ENCODE measurements at places on chromosomes 13 and 19.

DNA sequence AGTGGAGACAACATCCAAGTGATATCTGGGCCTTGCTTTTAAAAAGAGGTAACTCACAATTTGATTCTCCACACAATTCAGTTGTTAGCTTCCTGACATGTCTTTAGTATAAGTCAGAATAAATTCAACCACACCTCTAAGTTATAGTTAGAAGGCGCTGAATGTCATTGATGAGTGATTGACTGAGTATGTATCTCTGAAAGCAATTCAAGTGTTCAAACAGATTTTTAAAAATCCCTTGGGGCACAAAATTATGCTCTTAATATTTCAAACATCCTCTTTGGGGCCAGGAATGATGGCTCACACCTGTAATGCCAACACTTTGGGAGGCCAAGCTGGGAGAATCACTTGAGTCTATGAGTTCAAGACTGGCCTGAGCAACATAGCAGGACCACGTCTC lies 137.0 kb upstream of the PRR20A start:
- DNase-seq = no peak
- no peaks in the 10 kb centered on the region for H3K27me3 ChIP-seq
- no peak overlapping the region for H3K4me3 ChIP-seq
- H3K4me1 ChIP-seq = no peaks in the 10 kb centered on the region

DNA sequence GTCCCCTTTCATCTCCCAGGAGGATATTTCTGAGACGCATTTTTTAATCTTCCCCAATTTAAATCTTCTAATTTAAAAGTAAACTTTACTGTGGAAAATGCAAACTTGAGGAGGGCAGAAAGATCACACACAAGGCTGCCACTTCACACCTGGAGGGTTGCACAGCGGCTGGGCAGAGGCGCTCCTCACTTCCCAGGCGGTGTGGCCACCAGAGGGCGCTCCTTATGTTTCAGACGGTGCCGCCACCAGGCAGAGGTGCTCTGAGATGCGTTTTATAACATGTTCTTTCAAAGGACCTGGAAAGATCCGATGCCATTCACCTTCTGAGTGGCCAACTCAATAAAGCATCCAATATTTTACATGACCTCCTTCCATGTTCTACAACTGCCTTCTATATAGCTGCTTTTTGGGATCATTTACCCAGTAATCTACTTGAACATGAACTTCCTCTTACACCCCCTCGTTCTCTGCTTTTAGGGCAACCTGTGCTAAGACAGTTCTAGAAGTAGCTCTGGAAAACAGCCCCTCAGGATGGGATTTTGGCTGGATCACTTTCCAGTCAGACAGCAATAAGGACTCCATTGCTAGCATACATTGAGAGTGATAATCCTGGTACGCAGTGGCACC lies 14.8 kb upstream of the MTUS2 start:
- H3K4me3 ChIP-seq = no peak overlapping the region
- no peak overlapping the region for H3K27ac ChIP-seq
- H3K27me3 ChIP-seq = no peaks in the 10 kb centered on the region

DNA sequence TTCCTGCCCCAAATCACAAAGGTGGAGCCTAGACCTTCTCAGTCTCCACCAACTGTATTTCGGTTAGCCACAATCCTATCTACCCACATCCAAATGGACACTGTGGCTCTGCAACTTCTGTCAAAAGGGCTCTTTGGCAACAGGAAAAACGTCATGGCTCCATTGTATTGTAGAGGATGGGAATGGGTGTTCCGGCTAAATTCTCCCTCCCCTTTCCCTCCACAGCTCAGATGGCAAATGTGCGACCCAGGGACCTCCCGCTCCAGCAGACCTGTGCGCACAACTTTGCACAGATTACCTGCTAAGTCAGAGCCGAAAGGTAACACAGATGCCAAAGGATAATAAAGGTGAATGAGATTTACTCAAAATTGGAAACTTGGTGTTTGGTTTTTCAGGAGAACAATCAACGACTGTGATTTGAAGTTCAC lies 968 bp upstream of the KL start:
- no peak overlapping the region for H3K4me3 ChIP-seq
- H3K36me3 ChIP-seq = no peaks in the 10 kb centered on the region
- peaks cover 13% of the 10 kb centered on the region for H3K27me3 ChIP-seq
- H3K4me1 ChIP-seq = peaks cover 10% of the 10 kb centered on the region
- H3K27ac ChIP-seq = no peak overlapping the region

- H3K27ac ChIP-seq = no peak overlapping the region
- no peak for DNase-seq
- no peak overlapping the region for H3K4me3 ChIP-seq
- peaks cover 11% of the 10 kb centered on the region for H3K4me1 ChIP-seq
- H3K36me3 ChIP-seq = no peaks in the 10 kb centered on the region
- H3K27me3 ChIP-seq = no peaks in the 10 kb centered on the region
These were observed 71.5 kb downstream of the GGACT start for GRCh38 chr13:100517135-100517534.

GRCh38 chr13:33933810-33934209 lies 115.9 kb downstream of the RFC3 start:
- no peaks in the 10 kb centered on the region for H3K4me1 ChIP-seq
- no peaks in the 10 kb centered on the region for H3K27me3 ChIP-seq
- no peaks in the 10 kb centered on the region for H3K36me3 ChIP-seq
